ENCODE measurements at places on chromosomes 3 and 15. TPM values are rescaled to one million over a fixed set of nuclear protein-coding genes. Genes with fewer than 3 reads are reported as not detected.

MASP1 gene
- total RNA-seq: not detected

MAPKAPK3 gene
- total RNA-seq: 29.5 TPM

PLA2G4F gene
- not detected for total RNA-seq

FANCD2OS gene
- total RNA-seq: not detected

TYRO3 gene
- 0.32 TPM for total RNA-seq

CXCR6 gene
- not detected for total RNA-seq

CADPS gene
- total RNA-seq: not detected

CFAP92 gene
- 1.3 TPM for total RNA-seq

B4GALT4 gene
- total RNA-seq: 31.9 TPM

TPRG1 gene
- 5.4 TPM for total RNA-seq

NRROS gene
- total RNA-seq: 9.8 TPM

RETNLB gene
- not detected for total RNA-seq

KBTBD13 gene
- total RNA-seq: not detected

CPN2 gene
- total RNA-seq: not detected

- no peak for DNase-seq
Measured at GRCh38 chr3:75136100-75136897, 521.8 kb upstream of the CNTN3 start.

- no peak for DNase-seq
Measured at GRCh38 chr15:38085931-38086568, 151.6 kb downstream of the TMCO5A start.

- no peak for DNase-seq
Measured at GRCh38 chr3:21913791-21914190, 162.8 kb upstream of the ZNF385D start.

GRCh38 chr15:36936613-36937012, 163.7 kb downstream of the MEIS2 start:
- DNase-seq: no peak

DNA sequence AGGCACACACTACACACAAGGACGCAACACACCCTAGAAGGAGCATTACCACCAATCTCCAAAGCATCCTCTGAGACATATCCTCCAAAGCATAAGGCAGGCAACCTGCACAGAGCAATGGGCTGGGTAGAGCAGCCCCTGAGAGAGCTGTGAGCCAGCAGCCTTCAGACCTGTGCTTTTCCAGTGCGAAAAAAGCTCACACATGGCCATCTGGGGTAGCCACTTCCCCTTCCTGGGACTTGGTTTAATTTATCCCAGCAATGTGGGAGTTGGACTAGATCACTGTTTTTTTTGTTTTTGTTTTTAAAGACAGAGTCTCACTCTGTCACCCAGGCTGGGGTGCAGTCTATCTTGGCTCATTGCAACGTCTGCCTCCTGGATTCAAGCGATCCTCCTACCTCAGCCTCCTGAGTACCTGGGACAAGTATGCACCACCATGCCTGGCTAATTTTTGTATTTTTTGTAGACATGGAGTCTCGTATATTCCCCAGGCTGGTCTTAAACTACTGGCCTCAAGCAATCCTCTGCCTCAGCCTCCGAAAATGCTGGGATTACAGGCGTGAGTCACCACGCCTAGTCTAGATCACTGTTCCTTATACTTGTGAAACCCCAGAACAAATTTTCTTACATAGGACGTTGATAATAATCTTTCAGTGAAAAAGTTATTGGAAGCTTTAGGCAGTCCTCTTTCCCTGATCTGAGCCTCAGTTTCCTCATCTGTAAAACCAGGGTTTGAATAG, 18.9 kb downstream of the PTPN23 start:
- no peak for DNase-seq

DNA sequence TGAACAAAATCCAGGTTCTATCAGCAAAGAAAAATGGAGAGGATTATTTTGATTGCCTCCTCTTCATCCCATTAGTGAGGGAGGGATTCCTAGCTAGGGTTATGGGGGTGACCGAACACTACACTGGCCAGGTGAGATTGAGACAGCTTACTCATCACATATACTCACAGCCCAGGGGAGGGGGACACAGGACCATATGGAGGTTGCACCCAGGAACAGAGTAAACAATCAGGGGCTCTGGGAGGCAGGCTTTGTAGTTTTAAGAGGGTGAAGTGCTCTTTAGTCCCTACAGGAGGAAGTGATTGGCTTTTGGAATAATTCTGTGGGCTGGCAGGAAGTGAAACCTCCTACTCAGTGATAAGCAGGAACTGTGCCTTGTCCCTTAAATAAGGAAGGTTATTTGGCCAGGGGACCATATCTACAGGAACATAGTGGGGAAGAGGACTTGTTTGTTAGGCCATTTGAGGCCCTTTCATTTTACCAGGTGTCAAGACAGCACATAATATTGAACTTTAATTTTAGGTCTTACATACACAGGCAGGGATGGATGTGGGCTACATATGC, 17.5 kb upstream of the KCTD6 start:
- no peak for DNase-seq

GRCh38 chr3:195105389-195105788, 165.6 kb downstream of the XXYLT1 start:
- no peak for DNase-seq

GRCh38 chr15:39746176-39746575, 36.5 kb downstream of the FSIP1 start:
- no peak for DNase-seq

DNA sequence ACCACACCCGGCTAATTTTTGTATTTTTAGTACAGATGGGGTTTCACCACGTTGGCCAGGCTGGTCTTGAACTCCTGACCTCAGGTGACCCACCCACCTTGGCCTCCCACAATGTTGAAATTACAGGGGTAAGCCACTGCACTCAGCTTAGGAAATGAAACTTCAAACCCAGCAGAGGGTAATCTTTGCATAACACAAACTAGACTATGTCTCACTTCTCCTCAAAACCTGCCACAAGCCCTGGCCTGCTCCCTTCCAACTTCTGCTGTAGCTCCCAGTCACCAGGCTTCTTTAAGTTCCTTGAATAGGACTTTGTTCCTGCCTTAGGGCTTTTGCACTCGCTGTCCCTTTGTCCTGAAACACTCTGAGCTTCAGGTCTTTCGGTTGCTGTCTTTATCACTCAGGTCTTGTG, 39.2 kb upstream of the SEMA4B start:
- no peak for DNase-seq

- DNase-seq: no peak
Measured at GRCh38 chr3:123781138-123781537, 103.0 kb downstream of the MYLK start.

GRCh38 chr3:38643090-38643489, 6.4 kb downstream of the SCN5A start:
- no peak for DNase-seq

- DNase-seq: peak; percentile 60
Measured at GRCh38 chr3:71226565-71227269, 356.8 kb downstream of the FOXP1 start.

DNA sequence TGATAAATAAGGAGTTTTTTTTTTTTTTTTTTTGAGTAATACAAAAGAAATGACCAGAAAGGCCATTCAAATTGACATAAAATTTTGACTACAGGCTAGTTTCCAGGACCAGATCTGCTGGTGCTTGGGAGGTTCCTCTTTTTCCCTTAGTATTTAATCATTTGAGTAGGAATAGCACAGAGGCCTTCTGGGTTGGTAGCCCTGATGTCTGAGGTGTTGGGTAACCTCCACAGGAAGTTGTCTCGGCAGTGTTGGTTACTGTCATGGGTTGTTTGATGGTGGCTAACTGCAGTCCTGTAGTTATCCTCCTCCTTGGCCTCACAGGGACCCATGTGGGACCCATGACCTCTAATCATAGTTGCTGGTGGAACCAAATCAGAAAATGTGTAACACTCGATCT, 91.1 kb downstream of the USP13 start:
- DNase-seq: no peak

DNA sequence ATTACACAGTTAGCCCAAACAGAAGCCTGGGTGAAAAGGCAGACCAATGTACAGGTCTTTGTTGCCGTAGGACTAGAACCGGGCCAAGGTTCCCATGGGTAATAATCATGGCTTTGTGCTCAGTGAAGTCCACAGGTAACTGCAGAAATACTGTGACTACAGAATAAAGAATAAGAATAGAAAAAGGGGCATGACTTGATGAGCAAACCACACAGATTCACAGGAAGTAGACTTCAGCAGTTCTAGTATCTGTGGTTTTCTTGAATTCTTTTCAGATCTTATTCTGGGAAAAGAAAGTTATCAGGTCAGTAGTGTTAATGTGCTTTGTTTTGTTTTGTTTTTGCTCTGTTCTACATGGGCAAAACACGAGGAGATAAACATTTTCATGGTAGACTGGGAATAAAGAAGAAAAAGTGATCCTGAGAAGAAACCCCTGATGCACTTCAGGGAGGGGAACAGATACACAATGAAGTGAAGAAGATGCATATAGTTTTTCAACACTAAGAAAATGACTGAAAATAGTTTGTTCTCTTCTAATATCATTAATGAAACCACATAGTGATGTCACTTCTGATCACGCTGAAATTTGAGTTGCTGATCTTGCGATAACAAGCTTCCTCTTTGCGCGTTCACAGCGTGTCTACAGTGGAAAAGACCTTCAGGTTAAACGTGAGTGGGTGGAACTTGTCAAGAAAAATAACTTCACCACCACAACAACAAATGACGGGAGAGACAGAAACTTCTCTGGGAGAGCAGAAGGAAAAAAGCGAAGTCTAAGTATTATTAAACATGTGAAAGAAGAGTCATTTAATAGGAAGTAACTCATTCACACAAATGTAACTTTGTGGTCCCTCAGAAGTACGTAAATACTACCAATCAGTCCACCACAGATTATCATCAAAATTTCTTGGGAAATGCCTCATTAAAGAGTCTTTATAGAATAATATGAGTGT, 315.8 kb upstream of the SATB1 start:
- peak; percentile 70 for DNase-seq

DNA sequence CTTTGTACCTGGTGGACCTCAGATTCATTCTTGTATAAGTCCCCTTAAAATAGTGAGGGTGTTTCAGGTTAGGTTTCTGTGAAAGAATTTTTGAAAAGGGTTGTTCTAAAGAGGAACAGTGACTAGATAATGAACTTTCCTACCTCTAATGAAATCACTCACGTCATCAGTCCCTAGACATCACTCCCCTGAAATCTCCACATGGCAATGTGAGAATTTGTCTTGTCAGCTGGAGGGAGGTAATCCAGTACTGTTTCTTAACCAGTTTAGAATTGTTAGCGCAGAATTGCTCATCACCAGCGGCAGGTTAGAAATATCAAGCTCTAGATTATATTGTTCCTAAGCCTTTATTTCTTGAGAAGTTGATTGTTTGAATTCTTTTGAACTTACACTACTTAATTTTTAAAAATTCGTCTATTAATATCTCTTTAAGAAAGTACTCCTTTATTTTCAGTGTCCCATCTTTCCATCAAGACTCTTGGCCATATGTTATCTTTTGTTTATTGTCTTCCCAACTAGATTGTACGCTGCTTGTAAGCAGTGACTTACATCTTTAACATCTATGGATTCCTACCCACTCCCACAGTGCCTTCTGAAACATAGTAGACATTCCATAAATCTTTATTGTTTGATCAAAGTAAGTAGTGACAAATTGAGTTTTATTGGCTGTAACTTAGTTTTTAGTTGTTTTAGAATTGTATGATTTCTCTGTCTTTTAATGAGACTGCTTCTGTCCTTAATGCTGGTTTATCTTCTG, 52.8 kb downstream of the RASA2 start:
- no peak for DNase-seq

GRCh38 chr3:90007778-90008499, 900.5 kb downstream of the EPHA3 start:
- no peak for DNase-seq

GRCh38 chr3:101729586-101729985, 5.2 kb downstream of the CEP97 start:
- DNase-seq: no peak

DNA sequence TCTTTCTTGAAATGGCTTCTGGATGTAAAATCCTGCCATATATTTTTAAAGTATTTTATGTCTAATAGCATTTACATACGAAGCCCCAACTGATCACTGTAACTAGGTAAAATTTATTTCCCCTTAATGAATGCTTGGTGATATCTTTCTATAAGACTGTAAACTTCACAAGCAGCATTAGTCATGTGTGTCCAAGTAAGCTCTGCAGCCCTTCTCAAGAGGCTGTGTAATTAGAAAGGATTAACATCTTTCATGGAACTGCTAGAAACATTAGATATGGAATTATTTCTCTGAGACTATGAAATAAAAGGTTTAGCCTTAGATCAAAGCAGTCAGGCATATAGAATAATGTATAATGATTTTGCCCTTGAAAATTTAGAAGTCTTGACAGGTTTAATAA, 143.3 kb downstream of the EPHA3 start:
- no peak for DNase-seq

GRCh38 chr15:33114374-33114717, 80.2 kb downstream of the FMN1 start:
- DNase-seq: no peak

DNA sequence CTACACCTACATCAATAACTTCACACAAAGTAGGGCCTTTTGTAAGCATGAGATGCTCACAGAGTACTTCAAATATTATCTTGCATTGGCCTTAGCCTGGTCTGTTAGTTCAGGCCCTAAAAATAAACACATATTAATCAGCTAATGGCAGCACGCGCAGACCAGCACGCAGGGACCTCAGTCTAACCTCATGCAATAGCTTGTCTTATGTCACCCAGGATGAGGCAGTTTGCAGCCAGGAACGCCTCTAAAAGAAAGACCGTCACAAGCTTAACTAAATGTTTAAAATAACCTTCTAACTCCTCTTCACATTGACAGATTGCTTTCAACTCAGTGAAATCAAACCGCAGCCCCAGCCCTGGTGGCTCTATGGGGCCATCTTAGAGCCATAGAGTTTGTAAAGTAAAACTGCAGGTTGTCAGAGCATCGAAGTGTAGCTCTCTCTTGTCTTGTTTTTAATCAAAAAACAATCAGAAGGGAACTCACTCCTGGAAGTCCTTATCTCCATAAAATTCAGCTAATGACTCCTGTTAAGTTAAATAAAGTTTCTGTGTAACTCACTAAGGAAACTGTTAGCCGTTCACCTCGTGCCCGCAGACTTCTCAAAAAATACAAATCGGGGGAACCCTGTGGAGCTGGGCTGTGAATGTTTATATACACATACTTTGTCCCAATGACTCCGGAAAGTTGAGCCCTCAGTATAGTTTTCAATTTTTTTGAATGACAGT, 212.6 kb downstream of the CDIN1 start:
- DNase-seq: no peak

GRCh38 chr3:172130717-172131050, 91.3 kb downstream of the FNDC3B start:
- no peak for DNase-seq

DNA sequence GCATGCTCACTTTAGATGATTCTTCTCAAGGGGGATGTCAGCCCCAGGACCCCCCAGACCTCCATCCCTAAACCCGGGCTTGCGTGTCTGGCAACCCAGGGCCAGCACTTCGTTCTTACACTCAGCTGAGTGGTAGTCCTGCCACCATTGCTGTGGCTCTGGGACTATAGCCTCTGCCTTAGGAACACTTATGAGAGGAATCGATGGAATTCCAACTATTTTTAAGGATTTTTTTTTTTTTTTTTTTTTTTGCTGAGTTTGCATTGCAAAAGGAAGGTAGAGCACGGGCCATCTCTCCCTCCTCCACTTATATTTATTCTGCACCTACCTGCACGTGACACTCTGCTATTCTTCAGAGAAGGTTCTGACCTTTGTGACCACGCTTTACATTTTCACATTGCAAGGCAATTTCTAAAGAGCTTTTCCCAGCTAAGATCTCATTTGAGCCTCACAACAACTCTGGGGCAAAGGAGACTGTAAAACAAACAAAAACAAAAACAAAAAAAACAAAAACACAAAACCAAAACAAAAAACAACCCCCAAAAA, 113.9 kb downstream of the LPP start:
- no peak for DNase-seq

All from naive thymus-derived CD4-positive, alpha-beta T cell (primary cell).